ENCODE measurements at places on chromosomes 13 and 19.

- DNase-seq = no peak
Measured at GRCh38 chr13:47170971-47171370, 274.1 kb upstream of the HTR2A start.

- DNase-seq = peak; percentile 85
Measured at GRCh38 chr13:46389457-46390451, 2.7 kb upstream of the RUBCNL start.

DNA sequence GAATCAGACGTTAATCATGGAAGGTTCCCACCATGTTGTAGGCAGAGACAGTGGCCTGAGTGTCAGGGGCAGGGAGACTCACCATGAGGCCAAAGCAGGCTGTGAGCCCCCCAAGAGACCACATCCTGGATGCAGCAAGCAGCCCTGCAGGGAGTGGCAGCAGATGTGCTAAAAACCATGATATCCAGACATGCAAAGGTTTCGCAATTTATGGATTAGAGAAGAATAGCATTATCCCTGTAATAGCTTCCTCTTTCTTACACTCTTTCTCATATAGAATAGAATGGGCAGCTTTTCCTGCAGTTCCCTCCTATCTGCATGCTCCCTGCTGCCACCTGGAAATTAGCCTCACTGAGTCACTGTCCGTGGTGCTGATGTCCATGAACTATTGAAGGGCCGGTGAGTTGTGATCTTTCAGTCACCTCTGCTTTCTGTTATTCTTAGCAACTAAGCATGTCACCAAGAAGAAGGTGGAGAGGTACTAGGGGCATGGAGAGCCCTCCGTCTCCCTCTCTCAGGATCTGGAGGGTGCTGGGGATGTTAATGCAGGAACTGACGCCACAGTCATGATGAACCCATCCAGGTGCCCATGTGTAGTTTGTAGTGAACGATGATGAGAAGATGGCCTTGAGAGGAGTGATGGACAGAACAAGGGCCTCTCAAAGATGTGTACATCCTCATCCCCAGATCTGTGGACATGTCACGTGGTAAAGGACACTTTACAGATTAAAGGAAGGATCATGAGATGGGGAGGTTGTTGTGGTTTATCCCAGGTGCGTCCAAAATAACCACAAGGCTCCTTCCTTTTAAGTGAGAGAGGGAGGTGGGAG is 9.9 kb downstream of the CEACAM4 start:
- DNase-seq = peak; percentile 64

- DNase-seq = no peak
Measured at GRCh38 chr19:3478409-3479176, 1.7 kb downstream of the SMIM24 start.

GRCh38 chr13:114067381-114067885 is 65.0 kb downstream of the RASA3 start:
- peak; percentile 97 for DNase-seq

DNA sequence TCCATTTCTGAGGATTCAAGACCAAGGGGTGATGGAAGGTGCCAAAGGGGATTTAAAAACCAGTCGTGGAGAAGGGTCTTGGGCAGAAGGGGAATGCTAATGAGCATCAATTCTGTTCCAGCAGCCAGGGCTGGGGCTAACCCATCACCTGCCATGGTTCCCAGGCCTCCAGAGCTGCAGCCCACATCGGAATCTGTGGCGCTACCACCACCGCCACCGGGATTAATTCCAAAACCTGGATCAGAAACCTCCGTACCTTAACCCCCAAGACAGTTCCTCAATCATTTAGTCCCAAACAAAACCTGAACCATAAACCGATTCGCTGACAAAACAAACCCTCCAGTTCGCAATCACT is 583 bp downstream of the ZNF615 start:
- DNase-seq = no peak

DNA sequence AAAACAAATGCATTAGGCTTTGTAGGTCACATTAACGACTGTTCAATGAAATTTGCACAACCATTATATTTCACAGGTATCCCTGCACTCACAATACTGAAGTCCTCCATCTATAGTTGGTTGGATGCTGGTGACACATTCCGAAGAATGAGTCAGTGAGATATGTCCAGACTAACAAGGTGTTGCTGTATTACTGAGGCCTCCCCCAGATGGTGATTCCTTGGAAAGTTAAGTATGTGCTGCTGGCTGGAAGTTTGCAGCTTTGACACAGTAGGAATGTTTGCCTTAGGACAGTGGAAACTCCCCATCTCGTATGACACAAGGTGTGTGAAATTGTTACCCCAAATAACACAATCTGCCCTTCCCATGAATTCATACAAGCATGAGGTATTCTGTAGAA is 46.6 kb downstream of the FGF14 start:
- DNase-seq = no peak
